Left renal pelvis (tissue), 4 donors: ENCODE measurements at places on chromosomes 6 and 20.
A peak's percentile ranks its signal among the peaks of the same experiment; 100 is the strongest.

GRCh38 chr6:20487669-20488375, 46.4 kb upstream of the CDKAL1 start:
- DNase-seq, result no peak

- no peak for DNase-seq
These were observed 2.4 kb downstream of the JAG1 start for GRCh38 chr20:10671221-10671918.

GRCh38 chr6:170174771-170175643, 115.9 kb downstream of the DLL1 start:
- no peak for DNase-seq

- peak; percentile 58 for DNase-seq
These were observed 1.6 kb downstream of the SLC17A9 start for GRCh38 chr20:62953839-62954703.

- DNase-seq, result no peak
These were observed 97.8 kb downstream of the PLEKHG1 start for GRCh38 chr6:150697515-150697914.

DNA sequence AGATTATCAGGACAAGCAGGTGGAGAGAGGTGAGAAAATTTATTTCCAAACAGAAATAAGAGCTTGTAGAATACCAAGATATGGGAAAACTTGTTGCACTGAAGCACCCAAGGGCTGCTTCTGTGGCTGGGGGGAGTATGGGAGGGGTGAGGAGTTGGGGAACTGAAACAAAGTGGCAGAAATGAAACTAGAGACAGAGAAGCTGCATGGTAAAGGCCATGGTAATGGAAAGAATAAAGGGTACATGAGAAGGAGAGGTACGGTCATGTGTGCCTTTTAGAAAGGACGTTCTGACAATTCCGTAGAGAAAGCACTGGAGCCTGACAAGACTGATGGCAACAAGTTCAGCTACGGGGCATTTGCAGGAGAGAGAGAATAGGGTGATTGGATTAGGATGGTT, 51.6 kb upstream of the RIN2 start:
- DNase-seq, result no peak

DNA sequence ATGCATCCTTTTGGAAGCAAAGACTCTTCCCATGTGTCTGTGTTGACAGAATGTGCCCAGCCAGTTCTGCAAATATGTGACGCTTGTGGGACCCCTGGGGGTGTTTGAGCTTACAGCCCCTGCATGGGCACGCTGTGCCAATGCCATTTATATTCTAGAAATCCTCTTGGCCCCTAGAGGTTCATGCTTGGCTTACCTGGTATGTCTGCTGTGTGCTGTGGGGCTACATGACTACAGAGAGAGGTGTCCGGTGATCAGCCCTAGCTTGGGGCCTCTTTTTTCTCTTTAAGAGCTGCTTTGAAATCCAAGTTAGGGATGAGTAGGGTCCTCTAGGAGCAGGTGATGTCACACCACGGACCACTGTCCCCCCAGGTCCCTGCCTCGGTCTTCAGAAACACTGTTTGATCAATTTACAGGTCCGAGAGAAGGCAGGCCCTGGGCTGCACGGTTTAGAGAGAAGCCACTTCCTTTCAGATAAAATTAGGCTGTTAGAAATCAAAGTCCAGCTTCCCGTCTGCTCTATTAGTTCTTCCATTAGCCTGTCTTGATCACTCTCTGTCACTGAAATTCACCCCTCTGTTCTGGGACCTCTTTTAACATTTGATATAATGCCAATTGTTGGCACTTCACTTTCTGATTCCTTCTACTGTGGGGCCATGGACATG, 26.5 kb downstream of the BCAS4 start:
- no peak for DNase-seq

GRCh38 chr6:87183687-87184086, 28.3 kb downstream of the ZNF292 start:
- DNase-seq, result no peak

DNA sequence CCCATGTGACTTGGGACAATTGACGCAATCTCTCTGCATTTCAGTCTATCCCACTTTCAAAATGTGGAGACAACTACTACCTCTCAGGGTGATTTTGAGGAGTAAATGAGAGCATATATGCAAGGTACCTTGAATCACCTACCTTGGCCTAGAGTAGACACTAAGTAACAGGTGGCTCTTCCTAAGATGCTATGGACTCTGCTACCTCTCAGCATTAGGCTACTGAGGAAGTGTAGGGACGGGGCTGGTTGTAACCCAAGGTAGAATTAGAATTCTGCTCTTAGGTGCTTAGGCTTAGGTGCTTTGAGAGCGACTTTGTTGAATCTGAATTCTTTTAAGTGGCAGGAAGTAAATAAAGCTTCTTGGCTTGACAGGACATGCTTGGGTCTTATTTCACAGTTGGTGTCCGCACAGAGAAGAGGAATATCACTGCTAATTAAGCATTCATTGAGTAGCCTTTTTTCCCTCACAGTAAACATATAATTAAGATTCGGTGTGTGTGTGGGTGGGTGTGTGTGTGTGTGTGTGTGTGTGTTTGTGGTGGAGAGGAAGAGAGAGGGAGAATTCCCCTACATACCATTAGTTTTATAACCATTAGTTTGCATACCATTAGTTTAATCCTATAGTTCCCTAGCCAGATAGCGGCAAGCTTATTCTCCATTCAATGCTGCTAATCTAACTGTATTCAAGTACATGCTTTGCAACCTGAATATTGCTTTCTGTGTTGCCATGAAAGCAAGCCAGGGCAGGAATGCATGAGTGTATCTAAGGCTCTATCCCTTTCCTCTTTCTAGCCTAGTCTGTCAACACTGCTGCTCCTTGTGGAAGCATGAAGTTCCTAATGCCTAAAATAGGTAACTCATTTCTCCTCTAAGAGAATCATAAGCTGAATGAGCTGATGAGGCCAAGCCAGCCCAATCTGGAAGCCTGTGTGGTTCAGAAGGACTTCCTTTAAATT, 112.5 kb downstream of the IPCEF1 start:
- DNase-seq, result no peak

GRCh38 chr6:139474145-139475108, 100.0 kb upstream of the CITED2 start:
- peak; percentile 75 for DNase-seq

DNA sequence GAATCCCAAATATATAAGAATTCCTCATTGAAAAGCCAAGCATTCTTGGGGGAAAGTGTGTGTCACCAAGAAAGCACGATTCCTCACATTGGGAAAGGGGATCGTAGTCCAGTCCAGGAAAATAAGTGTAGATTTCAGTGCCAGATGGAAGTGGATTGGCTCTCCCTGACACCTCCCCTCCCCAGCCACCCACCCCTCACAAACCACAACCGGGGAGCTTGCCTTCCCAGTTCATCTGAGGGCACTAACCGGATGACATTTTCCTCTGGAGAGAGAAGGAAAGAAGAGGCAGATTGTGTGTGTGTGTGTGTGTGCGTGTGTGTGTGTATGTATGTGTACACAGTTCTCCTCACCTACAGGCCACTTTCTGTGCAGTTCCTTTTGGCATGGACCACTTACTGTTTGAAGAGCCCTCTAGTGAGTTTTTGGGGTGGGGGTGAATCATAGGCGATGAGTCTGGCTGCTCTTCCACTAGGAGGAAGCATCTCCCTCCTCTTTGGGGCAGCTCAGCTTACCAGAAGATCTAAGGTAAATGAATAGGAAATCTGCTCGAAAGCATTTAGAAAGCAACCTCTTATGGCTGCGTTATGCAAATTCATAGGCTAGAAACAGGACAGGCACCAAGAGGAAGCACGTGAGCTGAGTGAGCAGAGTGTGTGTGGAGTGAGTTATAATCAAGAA, 20.8 kb downstream of the DAAM2 start:
- DNase-seq, result no peak

- no peak for DNase-seq
These were observed 145.8 kb downstream of the PACRG start for GRCh38 chr6:162873537-162873936.

DNA sequence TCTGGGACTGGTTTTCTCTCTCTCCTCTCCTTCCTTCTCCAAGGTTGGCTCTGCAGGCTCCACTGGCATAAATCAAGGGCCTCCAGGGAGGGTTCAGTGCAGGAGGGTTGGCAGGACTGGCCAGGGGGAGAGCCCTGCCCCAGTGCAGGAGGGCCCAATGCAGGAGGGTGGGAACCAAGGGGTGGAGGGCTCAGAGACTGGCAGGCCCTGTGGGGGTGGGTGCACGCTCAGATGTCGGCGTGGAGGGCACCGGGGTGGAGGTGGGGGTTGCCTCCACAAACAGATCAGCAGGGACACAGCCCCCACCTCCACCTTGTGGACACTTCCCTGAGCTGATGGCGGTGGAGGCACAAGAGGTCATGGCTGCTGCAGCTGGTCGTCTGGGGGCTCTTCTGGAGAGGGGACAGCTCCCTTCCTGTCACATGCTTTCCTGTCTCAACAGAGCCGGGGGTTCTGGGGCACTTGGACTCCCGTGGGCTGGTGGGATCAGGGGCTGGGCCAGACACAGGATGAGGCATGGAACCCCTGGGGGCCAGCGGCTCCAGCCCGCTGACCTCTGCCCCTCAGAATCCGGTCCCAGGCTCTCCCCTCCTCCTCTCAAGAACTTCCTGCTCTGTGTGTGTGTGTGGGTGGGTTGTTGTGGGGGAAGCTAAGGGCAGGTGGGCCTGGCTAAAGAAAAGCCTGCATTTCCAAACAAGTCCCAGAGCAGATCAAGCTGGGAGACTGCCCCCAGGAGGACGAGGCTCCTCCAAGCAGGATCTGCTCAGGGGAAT, 2.7 kb upstream of the ABHD16B start:
- DNase-seq, result peak; percentile 76

- no peak for DNase-seq
These were observed 196.6 kb downstream of the LY86 start for GRCh38 chr6:6785163-6785521.

DNA sequence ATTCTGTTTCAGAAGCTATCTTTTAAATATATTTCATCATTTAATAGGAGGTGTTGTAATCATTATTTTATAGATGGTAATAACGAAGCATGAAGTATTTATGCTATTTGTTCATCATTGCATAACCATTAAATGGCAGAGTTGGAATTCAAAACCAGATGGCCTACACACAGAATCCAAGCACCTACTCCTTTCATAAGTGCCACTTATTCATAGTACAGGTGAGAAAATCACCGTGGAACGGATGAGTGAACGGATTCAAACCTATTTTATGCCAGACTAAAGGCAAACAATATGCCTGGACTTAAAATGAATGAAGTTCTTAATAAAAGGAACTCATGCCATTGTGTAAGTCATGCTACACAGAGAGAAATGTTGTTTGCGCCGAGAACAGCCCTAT, 397.9 kb upstream of the ADGRB3 start:
- no peak for DNase-seq

DNA sequence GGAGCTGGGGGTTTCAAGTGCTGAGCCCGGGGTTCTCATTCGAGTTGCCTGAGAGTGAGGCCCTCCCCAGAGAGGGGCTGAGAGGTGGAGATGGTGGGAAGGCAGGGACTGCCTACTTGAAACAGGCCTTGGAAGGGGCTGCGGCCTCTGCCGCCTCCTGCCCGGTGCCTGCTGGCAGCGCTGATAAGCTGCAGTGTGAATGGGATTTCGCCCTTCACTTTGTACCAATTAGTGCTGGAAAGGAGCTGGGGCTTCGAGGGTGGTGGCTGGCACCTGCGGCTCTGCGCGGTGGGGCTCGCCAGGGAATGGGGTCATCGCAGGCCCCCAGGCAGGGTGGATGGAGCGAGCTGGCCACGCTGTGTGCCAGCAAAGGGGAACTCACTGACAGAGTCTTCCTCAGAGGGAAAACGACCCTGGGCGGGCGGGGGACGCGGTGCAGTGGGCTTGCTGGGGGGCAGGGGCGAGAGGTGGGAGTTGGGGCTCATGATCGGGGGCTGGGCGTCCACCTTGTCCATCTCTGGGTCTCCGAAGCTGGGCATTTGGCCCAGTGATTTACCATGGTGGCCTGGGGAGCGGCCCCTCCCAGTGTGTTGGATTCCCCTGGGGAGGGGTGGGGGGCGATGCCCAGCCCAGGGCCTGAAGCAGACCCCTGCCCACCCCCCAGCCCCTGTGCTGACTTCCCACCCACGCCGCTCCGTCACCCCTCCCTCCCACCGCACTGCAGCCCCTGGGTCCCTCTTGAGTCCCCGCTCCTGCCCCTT, 22.9 kb downstream of the COL20A1 start:
- DNase-seq, result no peak

DNA sequence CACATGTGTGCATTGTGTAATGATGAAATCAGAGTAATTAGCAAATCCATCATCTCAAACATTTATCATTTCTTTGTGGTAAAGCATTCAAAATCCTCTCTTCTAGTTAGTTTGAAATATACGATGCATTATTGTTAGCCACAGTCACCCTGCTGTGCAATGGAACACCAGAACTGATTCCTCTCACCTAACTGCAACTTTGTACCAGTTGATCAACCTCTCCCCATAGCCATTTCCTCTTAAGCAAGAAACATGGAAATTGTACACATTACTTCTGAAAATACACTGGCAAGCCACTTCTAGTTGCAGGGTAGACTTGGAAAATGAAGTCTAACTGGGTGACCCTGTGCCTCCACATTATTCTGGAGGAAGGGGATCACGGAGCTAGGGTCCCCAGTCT, 58.1 kb upstream of the ESR1 start:
- DNase-seq, result no peak

DNA sequence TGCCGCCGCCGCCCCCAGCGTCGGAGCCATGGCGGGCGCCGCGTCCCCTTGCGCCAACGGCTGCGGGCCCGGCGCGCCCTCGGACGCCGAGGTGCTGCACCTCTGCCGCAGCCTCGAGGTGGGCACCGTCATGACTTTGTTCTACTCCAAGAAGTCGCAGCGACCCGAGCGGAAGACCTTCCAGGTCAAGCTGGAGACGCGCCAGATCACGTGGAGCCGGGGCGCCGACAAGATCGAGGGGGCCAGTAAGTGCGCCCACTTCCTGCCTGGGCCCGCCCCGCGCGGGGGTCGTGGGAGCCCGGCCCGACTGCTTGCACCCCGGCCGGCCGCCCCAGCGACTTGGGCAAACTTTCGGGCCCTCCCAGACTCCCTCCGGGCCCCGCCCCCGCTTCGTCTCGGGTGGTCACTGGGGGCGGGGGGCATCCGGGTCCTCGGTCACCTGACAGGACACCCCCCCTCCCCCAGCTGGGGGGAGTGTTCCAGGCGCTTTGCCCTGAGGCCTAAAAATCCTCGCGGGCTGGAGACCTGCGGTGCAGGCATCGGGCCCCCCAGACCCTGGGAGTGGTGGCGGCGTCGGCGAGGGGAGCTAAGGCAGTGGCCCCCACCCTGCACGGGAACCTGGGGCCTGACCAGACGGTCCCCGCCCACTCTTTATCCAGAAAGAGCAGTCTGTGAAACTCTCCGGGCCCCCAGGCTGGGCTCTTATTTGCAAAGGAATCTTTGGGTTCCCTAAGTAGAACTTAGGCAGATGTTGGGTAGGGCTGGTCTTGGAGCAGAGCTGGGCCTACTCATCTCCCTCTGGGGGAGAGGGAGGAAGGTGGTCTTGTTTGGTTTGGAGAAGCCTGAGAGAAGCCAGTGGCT, 501 bp downstream of the PLCG1 start:
- peak; percentile 56 for DNase-seq

DNA sequence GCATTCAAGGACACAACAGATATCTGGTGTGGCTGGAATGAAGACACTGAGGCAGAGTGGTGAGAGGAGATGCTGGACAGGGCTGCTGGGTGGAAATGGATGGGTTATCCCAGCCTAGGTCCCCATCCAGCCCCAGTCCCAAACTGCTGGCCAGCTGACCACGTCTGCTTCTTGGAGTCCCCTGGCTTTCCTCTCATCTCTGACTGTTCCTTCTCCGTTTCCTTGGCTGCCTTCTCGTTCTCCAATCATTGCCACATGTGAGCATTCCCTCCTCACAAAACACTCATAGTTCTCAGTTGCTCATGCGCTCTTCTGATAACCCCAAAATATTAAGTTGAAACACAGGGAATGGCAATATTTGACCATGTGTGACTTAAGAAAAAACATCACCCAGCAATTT, 31.5 kb downstream of the MAFB start:
- DNase-seq, result no peak

GRCh38 chr20:2130062-2130591, 28.5 kb downstream of the STK35 start:
- no peak for DNase-seq
